ENCODE measurements at places on chromosomes 16 and 17. TPM values are rescaled to one million over a fixed set of nuclear protein-coding genes. Genes with fewer than 3 reads are reported as not detected.

DNA sequence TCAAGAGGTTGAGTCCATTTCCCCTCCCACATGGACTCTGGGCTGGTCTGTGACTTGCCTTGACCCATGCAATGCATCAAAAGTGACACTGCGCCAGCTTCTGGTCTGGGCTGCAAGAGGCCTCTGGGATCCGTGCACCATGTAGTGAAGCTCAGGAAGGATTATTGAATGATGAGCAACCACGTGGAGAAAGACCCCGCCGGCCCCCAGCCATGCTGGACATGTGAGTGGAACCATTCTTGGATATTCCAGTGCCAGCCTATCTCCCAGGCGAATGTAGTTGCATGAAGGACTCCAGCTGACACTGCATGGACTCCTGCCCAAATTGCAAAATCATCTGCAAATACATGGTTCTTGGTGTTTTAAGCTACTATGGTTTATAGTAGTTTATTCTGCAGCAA, 7.6 kb upstream of the ALOX15B start:
- DNase-seq = no peak

The PRSS8 gene
- total RNA-seq = not detected

- no peak for DNase-seq
Measured at GRCh38 chr16:50490828-50491227, 57.4 kb upstream of the NKD1 start.

- DNase-seq = peak; percentile 76
Measured at GRCh38 chr17:72556944-72557826, 436.4 kb downstream of the SOX9 start.
